ENCODE measurements at places on chromosomes 7 and 10.
A peak's percentile ranks its signal among the peaks of the same experiment; 100 is the strongest.

DNA sequence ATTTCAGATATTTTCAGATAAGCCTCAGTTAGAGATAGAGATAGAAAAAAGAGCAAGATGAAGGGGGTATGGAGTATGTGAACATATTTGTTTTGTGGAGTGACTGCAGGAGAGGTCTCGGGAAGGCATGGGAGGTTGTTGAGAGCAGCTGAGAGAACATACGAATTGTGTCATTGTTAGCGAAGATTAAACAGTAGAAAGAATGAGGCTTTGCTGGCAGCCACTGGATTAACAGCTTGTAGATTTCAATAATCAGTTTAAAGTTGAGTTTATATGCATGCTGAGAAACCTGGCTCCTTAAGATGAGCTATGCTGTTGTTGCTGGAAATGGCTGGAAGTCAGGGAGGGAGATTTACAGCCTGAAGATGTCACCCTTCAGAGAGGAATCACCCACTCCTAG lies 100.9 kb upstream of the SORCS3 start:
- no peak for DNase-seq

GRCh38 chr10:75538144-75538543 lies 106.7 kb downstream of the LRMDA start:
- DNase-seq = no peak

GRCh38 chr10:24668247-24668646 lies 55.4 kb downstream of the ARHGAP21 start:
- no peak for DNase-seq

DNA sequence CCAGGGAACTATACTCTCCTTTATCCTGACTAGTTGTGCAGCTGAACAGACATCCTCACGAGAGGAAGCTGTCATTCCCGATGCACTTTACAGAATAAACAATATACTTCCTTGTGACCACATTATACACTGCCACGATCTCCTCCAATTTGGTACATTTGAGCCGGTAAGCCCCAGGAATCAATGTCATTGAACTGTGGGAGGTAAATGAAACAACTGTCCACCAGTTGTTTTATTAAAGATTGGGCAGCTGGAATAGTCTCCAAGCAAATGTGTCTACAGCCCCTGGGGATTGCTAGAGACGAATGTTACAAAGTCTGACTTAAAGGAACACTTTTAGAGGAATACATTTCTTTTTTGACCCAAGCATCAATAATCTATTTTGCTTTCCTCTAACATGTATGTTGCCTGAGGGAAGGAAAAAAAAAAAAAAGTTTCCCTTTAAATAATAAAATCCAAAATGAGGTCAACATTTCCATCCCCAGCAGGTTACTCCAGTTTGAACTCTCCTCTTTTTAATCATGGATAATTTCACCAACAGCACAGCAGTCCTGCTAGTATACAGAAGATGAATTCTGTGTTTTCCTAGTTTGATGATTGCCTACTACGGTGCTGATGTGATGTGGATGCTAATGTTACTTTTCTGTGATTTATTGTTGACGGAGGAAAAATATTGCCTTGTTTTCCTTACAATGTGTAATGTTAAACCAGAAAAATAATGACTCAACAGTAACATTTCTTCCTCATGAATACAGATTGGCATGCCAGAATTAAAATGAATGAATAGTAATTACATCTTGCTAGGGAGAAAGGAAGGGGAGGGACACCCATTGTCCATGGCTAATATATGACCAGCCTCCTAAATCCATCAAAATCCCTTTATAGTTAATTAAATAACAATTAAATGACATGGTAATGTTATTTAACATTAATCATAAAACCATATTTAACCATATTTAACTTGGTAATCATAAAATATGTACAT lies 360.9 kb downstream of the NEBL start:
- no peak for DNase-seq

GRCh38 chr10:88196291-88196690 lies 332.9 kb downstream of the PTEN start:
- DNase-seq = no peak

DNA sequence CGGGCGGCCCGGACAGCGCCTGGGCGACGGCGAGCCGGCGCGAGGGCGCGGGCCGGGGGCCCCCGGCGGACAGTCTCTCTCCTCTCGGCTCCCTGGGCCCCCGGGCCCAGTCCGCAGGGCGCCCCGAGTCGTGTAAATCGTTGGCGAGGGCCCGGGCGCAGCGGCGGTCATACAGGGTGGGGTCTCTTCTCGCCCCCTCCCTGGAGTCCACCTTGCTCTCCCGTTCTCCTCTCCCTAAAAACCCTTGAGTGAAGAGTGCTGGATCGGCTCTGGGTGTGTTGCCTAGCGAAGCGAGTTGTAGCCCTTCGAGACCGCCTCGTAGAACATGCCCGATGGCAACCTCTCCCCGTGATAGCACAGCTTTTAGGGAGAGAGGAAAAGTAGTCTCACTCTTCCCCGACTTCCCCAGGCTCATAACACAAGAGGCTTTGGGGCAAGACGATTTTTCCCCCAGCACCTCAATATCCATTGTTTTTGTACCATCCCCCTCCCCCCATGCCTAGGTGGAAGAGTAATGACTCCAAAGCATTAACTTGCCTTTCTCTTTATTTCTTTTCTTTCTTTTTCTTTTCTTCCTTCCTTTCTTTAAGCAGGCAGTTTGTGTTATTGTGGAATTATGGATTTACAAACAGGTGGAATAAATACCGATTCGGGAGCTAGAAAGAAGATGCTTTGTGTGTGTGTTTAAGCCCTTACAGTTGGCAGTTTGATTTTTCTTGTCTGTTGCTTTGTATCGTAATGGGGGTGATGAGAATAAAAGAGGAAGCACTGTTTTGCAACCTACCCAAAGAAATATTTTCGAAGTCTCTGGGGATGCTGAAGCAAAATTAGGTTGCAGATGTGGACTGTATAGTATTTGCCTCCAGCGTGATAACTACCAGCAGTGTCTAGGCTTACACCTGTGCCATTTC lies 822 bp downstream of the SHOC2 start:
- DNase-seq = peak; percentile 26

DNA sequence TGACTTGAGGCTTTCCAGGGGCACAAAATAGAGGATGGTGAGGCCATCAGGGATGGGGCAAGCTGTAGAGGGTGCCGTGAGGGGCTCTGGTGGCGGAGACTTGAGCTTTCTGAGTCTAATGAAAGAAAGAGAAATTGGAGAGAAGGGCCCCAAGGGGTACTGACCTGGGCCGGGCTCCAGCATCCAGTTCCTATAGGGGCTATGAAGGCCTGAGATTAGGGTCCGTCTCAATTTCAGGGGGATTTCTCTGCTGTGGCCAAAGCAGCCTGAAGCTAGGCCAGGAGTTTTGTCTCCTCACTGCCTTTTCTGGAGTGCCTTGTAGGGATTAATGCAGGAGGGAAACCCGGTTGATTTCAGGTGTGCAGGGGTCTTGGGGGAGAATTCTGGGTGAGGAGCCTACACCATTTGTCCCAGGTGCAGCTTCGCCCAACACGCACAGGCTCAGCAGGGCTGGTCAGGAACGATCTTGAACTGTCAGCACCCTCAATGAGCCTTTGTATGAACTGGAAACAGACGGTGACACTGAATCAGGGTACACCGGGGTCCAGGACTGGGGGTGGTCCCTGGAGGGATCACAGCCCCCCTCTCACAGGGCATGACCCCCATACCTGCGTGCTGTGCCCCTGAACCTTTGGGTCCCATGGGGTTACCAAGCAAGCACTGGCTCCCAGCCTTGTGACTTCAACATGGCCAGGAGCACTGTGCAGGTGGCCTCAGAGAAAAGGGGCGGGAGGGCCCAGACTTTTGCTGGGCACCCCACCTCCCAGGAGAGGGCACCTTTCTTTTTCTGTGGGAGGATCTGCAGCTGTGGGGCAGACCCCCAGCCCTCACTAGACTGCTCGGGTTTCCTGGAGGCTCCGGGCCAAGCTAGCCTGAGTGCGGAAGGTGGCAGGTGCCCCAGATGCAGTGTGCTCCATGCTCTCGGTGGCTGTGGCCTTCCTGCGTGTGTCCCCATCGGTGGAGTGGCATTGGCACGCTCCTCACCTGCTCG lies 122.9 kb upstream of the RET start:
- DNase-seq = no peak

DNA sequence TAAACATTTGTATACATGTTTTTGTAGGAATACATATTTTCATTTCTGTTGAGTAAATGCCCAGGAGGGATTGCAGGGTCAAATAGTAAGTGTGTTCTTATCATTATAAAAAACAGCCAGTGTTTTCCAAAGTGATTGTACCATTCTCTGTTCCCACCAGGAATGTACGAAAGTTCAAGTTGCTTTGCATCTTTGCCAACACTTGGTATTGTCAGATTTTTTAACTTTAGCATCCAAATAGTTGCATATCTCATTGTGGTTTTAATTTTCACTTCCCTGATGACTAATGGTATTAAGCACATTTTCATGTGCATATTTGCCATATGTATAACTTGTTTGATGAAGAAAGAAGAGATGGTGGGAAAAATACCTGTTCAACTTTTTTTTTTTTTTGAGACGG lies 213.9 kb downstream of the ZNF365 start:
- no peak for DNase-seq

DNA sequence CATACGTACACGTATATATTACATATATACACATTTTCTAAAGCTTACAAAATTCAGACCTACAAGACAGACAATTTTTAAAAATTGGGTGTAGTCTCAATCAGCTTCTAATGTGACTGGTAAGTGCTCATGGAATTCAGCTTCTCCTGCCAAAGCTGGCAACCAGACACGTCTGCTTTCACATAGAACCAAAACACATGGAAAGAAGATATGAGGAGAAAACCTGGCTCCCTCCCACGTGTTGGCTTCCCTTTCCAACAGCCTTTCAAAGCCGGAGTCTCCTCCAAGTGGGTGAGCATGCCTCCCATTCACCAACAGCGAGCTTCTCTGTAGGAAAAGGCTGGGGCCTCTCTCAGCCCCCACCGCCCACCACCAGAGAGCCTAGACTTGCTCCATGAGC lies 33.4 kb downstream of the CDCA7L start:
- DNase-seq = no peak

GRCh38 chr10:119724593-119725516 lies 995 bp upstream of the INPP5F start:
- DNase-seq = peak; percentile 18

GRCh38 chr10:33412241-33412640 lies 77.8 kb upstream of the NRP1 start:
- no peak for DNase-seq

GRCh38 chr7:45601816-45602540 lies 27.8 kb downstream of the ADCY1 start:
- DNase-seq = no peak

DNA sequence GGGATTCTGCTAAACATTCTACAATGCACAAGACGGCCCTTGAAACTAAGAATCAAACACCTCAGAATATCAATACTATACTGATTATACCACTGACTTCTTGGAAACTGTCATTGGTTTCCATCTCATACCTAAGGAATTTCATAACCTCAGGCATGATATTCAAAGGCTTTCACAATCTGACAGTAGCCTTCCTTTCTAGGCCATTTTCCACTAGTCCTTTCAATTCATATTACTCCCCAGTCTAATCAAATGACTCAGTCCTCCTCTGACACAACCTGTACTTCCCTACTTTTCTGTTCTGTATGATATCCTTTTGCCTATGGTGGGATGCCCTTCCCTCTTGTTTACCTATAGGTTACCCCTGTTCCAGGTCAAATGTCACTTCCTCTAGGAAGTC lies 48.3 kb downstream of the CSTF2T start:
- no peak for DNase-seq

DNA sequence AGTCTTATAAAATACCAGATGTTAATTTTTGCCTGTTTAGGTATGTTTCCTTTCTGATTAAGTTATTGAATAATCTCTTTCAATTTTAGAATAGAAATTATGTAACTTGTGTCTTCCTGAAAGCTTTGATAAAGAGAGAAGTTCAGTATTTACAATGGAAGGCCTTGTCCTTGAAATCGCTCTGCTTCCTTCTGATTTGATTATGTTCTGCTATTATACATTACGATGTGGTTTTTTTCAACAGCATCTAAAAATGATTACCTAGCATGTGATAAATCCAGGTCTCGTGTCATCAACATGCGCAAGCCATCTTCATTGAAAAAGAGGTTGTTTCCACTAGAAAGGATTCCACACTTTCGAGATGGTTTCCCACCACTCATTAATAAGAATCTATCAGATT lies 96.5 kb upstream of the SLC26A5 start:
- DNase-seq = no peak

DNA sequence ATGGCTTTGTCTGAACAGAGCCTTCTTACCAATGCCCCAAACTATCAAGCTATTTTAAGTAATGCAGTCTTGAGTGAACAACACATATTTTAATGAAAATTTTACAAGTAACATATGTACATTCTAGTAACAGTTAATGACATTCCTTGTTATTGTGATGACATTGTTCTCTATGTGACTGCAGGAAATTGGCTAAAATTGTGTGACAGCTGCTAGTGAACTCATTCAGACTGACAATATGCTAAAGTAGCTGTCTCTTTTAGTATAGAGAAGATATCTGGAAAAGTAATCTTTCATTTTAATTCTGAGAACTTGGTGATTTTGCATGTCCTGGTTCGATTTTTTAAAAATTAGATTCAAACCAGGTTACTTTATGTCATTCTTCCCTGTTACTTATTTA lies 259.8 kb upstream of the MAGI2 start:
- no peak for DNase-seq

DNA sequence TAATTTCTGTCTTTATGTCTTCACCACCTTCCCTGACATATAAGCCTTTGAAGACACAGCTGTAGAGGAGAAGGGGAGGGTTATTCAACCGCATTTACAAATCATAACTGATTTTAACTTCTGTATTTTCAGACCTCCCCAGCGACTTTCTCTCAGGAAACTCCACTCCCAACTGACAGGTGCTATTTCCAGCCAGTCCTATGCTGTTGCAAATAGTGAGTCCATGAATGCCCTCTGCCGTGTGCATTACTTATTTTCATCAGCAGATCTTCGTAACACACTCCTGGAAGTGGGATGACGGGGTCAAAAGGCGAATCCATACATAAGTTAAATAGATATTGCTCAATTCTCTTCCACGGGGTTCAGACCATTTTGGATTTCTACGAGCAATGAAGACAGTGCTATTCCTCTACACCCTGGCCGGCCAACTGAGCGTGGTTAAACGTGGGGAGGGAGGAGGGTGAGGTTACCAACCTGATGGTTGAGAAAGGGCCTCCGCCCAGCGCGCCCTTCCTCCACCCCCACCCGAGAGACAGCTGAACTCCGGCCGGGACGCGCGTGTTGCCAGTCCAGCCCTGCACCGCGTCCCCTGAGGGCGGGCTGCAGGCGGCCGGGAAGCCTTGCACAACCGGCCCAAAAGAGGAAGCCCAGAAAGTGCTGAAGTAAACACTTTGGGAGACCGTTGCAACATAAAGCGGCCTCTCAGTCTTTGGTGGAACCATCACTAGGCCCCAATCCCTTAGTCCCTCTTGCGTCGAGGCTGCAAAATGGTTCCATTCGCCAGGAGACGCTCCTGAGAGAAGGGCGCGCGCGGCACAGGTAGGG lies at the start of gene APBB1IP:
APBB1IP (plus strand) TSS at position 705 of the 825 bp plus-strand sequence. CDS start 53,986 bp downstream, outside the sequence.
- DNase-seq = peak; percentile 8

GRCh38 chr7:112167147-112167546 lies 39.1 kb downstream of the DOCK4 start:
- DNase-seq = no peak

GRCh38 chr10:30591249-30591670 lies 38.3 kb downstream of the LYZL2 start:
- DNase-seq = peak; percentile 22

- DNase-seq = no peak
Measured at GRCh38 chr7:132879579-132879978, 202.3 kb downstream of the CHCHD3 start.

- peak; percentile 28 for DNase-seq
Measured at GRCh38 chr7:134701272-134701671, 54.6 kb downstream of the BPGM start.

- no peak for DNase-seq
Measured at GRCh38 chr10:71767420-71768035, 5.8 kb downstream of the VSIR start.

Measured in NCI-H524 (cell line).